CD4-positive, alpha-beta T cell treated with Interleukin-17A for 1 hour (primary cell): ENCODE measurements at places on chromosomes 7 and 10.

DNA sequence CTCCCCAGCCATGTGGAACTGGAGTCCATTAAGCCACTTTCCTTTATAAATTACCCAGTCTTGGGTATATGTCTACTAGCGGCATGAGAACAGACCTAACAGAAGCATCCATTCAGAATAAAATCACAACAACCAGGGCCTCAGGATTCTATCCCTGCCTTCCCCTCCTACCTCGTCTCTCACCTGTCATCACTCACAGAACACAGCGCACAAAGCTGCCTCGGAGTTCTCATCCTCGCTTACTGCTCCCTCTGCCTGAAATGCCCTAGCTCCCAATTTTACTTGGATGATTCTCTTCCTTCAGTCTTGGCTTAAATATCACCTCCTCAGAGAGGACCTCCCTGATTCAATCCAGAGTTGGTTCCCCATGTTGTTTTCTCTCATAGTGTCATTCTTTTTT lies 70.7 kb upstream of the AFAP1L2 start:
- no peak for DNase-seq

DNA sequence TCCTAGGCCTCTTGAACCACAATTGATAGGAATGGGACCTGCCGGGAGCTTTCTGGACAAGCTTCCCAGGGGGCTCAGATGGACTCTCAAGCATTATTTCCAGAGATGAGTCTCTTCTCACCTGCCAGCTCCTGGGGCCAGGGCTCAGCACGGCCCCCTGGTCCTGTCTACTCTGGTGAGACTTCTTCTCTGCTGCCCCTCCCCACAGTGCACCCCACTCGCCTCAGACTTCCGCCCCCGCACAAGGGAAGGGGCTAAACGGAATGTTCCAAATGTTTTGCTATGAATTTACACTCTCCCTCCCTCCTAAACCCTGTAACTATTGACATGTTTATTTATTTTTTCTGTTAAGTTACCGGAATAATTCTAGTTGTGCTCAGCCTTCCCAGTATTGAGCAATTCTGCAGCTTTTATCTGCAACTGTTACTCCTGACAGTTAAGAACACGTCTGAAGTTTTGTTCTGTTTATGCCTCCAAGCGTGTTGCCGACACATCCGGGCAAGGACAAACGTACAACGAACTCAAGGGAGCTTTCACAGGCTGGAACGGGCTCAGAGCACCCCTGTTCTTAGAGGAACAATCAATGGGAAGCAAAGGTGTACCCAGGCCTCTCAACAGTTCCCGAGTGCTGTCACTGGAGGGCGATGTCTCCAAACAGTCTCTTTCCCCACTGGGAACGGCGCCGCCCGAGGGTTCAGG lies 55.2 kb downstream of the FHIP2A start:
- DNase-seq, result peak; percentile 19

DNA sequence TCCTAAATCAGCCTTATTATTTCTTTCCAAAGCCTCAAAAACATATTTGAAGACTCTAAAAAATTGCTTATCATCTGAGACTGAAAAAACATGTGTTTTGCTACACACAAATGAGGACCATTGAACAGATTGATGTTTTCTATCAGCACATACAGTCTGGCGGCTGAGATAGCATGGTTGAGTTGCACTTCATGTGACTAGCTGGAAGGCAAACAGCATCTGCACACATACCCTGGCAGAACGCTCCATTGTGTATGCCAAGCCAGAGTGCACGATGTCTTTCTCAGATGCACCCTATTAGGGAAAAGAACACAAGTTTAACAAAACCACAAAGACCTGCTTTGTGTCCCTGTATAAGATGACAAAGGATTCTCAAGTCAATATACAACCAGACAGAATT lies 33.0 kb downstream of the FAM25A start:
- DNase-seq, result no peak

DNA sequence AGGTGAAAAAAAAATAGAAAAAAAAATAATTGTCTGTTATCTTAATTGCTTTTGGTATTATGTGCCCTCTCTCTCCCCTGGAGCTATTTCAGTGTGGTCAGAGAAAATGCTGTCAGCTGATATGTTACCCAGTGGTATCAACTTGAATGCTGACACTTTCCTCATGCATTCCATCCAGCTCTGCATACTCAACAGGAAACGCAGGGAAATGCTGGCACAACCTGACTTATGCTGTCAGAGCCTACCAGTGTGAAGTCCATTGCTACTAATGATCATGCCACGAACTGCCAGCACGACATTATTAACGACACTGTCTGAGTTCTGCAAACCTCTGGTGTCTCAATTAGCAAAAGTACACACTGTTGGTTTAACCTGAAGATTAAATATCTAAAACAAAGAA lies 182.8 kb downstream of the ZWINT start:
- DNase-seq, result no peak

DNA sequence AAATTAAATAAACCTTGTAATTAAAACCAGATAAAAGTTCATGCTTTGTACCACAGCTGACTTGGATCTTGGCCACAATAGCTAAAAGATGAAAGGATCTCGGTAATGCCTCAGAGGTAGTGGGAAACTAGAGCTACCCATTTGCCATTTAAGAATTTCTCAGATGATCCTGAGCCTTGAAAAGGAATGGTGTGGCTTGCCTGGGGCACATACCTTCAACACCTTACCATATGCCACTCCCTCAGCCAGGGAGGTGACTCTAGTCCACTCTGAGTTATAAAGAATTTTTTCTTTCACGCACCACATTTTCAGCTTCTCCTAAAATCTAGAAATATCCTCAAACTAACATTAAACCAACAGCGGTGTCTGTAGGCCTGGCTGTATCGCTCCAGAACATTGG lies 516.3 kb upstream of the TEX47 start:
- DNase-seq, result no peak

DNA sequence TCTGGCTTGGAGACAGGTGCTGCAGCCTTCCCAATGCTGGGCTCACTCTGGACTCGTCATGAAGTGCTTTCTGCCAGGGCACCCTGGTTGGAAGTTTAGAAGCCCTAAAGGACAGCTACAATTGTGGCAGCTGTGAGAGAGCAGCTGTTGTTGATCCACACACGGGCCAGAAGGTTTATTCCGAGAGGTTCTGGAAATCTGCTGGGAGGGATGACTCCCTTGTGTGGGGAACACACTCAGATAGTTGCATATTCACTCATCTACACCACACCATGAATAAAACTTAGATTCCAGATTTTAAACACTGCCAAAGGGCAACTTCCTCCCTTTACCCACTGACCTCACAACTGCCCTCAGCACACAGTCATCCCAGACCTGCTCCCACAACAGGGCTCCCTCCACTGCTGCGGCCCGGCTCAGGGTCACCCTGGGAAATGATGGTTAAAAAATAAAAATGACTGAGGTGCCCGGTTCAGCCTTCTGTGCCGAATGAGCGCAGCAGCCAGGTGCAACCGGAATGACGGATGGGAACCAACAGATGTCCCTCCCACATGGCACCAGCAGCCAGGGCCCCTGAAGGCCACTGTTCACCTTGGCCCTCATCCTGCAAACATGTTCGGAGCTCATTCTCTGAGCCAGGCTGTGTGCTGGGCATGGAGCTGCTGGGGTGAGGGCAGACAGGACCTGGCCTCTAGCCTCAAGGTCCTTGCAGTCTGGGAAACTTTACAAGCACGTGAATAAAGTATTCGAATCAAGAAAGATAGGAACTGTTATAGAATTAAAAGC lies 40.2 kb downstream of the ASB13 start:
- DNase-seq, result no peak

- no peak for DNase-seq
These were observed 562.3 kb upstream of the COBL start for GRCh38 chr7:51878865-51879264.

GRCh38 chr7:126026421-126027088 lies 1096.9 kb upstream of the POT1 start:
- DNase-seq, result no peak

DNA sequence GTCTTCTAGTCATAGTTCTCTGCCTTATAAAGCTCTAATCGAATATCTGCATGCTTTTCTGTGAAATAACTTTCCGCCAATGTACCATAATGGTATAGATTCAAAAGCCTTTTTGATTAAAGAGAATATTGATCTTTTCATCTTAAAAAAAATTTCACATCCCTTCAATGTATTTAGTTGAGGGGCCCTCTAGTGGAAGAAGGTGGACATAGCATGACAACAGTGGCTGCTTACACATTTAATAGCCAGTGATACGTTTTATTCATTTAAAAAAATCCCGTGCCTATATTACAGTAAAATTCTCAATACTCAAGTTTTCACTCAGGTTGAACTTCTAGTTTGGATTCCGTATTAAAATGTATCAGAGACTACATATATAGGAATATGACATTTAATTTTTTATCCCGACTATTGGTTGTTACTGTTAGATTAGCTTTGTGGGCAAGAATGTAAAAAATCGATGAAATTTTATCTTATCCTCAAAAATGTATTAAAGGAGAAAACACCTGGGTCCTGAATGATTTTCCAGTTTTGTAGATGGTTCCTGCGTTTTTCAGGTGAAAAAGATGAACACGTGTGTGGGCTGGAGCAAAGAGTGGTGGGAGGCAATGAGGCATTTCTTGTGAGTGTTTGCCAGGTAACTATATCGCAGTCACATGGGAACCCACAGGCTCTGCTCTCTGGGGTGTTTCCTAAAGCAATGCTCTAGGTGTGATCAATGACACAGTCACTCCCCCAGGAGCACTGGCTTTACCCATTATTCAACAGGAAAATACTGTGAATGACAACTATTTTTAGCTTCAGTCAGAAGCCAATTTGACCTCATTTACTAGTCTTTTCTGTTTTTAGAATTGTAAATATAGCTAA lies 24.1 kb upstream of the PNLIP start:
- DNase-seq, result peak; percentile 26

DNA sequence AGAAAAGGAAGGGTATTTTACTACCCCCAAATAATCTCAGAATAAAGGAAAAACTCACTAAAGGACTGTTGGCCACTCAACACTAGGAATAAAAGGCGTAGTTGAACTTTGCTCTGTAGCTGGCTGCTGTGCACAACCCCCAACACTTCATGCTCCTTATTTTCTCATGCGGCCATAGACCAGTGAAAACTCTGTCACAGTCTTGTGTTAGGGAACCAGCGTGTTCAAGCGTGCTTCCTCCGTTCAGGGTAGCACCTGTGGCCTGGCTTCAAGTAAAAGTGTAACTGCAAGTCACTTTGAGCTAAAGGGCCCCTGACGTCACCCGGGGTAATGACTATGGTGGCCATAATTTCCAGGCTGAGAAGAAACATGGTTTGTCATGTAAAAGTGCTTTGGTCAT lies 27.0 kb downstream of the BLNK start:
- DNase-seq, result no peak

DNA sequence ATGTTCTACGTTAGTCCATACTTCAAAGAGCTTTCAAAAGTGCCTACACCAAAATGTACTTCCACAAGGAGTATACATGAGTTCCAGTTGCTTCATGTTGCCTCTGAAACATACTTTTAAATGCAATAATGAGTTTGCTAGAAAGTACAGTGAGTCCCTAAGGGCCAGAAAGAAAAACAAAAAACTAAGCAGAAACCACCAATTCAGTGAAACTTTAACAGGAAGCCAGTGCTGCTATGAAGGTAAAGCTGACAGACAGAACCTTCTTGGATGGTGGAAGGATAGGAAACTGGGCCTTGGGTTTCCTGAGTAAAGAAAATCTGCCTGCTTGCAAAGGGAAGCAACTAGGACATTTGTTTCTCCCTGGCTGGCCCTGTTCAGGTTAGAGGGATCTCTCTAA lies 104.2 kb downstream of the CTTNBP2 start:
- no peak for DNase-seq

DNA sequence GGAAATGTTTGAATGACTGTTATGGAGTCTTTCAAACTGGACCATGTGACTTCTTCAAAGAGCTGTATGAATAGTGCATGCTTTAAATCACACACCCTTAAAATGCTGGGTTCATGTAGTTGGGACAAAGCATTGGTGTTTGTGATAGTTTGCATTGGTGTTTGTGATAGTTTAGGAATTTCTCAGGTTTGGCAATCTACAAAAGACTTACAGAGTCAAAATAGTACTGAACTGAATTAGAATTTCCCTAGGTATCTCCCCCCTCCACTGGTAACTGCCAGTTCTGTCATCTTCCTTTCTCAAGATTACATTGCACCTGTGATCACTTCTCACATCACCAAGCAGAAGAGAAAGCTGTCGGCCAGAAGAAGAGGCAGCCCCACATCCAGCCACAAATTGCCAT lies 261.1 kb downstream of the GATA3 start:
- DNase-seq, result no peak

DNA sequence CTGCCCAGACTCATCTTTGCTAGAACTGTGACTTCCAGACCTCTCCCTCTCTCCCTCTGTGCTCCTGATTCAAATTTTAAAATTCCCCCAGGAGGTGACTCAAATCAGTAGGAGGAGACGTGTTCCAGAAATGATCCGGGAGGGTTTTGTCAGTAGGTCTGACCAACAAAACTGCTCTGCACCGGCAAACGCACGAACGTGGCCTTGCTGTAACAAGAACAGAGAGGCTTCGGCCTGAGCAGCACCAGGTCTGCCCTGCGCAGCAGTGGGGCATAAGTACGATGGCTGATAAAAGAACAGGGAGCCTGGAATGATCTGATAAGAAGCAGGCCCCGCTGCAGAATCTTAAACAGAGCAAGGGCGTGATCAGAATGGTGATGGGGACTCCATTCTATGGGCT lies 152.7 kb upstream of the AUTS2 start:
- DNase-seq, result no peak

DNA sequence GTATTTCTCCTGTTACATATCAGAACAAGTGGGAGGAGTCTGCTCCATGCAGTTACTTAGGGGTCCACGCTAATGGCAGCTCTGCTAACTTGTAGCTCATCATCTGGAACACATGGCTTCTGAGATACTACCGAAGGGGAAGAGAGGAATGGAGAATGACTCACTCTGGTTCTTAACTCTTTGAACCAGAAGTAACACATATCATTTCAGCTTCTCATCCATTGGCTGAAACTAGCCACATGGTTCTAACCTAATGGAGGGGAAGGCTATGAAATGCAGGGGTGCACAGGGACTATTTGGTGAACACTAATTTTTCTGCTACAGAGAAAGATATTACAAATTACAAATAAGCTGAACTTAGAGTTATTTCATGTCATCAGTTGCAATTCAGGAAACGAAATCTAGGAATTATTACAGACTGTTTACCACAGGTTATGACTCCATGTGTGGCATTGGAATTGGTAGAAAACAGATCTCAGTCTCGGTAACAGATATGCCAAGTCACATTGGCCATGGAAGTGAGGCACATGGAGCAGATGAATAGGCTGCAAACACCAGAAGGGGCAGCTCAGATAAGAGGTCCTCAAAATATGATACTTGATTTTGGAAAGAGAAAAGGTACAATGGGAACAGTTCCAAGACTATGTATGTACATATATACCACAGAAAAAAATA lies 9.4 kb upstream of the KAT6B start:
- no peak for DNase-seq

- no peak for DNase-seq
These were observed 394.9 kb downstream of the HTR7 start for GRCh38 chr10:90462749-90463470.
